ENCODE measurements at places on chromosomes 12 and 14.

DNA sequence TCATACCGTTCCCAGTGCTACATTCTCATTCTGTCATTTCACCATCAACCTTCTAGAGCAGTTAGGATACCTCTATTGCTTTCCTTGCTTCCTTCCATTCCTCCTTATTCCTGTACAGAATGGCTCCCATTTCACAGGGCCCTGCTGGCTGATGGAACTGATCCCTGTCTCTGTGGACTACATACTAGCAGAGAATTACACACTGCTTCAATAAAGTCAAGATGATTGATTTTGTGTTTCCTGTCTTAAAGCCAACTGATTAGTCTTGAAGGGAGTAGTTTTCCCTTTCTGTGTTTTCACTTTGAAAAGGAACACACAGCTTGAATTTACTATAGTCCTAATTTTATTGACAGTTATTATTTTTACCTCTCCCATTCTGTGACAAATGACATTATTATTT lies 130.1 kb downstream of the ST8SIA1 start:
- no peak for DNase-seq

DNA sequence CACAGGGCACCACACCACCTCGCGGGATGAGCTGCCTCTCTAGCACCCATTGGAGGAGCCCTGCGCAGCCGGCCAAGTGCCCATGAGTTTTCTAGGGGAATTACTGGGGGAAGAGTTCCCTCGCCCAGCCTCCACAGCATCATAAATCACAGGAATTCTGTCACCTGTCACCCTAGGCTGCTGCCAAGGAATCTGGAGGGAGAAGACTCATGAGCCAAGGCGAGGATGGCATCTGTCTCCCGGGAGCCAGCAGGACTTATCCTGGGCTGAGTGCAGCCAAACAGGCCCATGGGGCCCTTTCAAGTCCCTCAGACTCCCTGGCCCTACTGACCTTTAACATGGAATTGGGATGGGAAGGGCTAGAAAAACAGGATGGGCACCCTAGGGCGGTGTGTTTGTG lies 7.8 kb upstream of the OTUB2 start:
- DNase-seq = no peak

- peak; percentile 75 for DNase-seq
These were observed 37.1 kb upstream of the FOXJ2 start for GRCh38 chr12:7995266-7995963.

DNA sequence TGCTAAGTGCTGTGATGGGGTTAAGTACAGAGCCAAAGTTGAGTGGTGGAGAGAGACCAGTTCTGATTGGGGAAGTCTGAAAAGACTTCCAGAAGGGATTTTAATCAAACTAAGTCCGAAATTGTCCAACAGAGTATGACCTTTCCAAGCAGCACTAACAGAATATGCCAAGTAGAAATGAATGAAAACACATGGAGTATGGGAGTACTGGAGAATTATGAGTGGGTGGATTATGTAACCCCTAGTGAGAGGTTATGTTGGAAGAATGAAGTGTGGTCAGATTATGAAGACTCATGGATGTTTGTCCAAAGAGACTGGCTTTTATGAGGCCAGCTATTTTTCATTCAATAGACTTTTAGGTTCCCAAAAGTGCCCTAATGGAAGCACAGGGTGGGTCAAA lies 94.0 kb upstream of the PLEKHA5 start:
- no peak for DNase-seq

DNA sequence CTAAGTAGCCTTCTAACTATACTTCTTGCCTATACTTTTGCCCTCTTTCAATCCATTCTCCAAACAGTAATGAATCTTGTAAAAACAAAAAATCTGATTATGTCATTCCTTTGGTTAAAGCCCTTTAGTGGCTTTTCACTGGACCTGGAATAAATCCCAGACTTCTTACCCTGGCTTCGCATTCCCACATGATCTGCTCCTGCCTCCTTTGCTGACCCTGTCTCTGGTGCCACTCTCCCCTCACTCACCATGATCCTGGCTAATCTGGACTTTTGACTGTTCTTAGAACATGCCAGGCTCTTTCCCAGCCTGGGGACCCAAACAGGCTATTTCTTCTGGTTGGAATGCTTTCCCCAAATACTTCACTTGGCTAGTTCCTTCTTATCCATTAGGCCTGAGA lies 7.9 kb downstream of the MIA2 start:
- no peak for DNase-seq

DNA sequence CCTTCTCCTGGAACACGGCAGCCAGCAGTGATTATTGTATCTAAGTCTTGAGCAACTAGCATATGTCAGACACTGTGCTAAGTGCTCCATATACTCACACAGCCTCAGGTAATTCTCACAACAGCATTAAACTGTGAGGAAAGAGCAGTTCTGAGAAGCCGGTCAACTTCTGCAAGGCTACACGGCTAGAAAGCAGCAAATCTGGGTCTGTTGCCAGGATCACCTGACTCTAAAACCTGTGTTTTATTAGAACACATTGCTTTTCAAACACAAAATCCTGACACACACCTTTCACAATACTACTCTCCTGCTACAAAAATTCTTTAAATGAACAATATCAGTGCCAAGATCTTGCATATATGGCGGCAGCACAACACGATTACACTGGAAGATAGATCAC lies 49.8 kb upstream of the CRACR2A start:
- no peak for DNase-seq

DNA sequence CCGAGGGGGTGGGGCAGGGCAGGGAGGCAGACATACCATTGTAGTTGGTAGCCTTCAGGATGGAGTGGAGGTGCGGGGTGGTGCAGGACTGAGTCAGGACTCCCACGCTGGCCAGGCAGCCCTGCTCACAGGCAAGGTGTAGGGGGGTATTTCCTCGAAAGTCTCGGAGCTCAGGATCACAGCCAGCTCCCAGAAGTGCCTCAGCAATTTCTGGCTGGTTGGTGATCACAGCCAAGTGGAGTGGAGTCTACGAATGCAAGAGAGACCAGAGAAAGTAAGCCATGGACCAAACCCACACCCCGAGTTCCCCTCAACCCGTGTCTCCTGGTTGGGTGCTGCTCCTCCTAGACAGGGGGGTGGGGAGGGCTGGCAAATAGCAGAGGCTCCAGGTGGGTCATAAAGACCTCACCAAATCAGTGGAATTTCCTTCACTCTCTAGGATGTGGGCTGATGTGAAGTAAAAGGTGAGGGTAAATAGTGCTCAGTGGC lies 1.4 kb downstream of the NFKBIA start:
- DNase-seq = peak; percentile 53

DNA sequence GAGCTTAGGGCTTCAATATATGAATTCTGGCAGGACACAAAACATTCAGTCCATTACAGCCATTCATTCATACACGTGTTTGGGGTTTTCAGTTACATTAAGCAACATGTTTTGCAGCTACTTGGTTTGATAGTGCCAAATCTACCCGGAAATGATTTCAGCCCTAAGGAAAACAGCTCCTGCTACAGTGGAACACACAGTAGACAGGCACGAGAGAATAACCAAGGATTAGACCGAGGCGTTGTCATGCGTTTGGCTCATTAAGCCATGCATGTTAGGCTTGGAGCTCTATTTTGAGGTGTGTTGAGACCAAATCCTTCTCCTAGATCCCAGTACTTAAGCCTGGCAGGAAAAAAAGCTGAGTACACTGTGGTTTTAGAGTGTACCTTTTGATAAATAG lies 177.4 kb downstream of the PRKCH start:
- DNase-seq = no peak

GRCh38 chr12:212415-212714 lies 1.6 kb downstream of the SLC6A12 start:
- DNase-seq = no peak

GRCh38 chr12:94829552-94829951 lies 173.9 kb downstream of the NDUFA12 start:
- DNase-seq = no peak

DNA sequence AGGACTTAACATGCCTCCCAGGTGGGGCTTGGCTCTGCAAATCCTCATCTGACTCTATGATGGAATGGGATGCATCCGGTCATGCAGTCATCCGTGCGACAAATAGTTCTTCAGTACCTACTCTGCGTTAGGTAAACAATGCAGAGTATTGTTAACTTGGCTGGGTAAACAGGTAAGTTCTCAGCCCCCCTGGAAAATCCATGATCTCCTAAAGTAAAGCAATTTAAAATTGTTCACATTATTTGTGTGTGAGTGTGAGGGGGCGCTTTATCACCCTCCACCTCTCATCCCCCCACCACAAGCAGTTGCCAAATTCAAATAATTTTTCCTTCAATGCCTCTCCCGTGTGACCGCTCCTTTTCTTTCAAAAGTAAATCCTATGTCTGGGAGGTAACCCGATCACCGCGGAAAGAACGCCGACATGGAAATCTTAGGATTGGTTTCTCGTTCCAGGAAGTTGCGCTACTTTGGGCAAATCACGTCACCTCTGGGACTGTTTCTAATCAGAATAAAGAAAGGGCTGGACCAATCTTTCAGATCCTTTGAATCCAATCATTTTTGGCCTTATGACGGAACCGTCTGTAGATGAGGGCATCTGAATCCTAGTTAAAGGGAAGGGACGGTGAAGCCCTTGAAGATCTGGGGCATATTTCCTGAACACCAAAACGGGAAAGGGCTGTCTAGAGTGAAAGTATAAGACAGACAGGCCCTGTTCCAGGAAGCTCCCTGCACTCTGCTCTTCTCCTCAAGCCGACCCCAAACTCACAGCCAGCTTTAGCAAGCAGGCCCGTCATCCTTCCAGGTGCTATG lies 44.0 kb upstream of the SINHCAF start:
- DNase-seq = no peak

DNA sequence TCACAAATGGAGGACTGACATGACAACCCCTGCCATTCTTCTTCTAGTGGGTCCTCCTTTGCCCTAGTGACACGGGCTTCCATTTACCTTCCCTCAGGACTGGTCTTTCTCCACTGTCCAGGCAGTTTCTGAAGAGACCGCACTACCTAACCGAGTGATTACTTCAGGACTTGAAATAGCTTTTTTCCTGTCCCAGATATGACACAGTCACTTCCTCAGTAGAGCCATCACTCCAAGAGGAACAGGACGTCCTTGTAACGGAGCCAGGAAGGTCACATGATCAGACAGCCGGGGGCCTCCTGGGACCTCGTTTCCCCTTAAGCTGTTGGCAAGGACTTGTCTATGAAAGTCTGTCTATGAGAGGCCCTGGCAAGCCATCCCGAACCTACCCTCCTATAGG lies 62.3 kb downstream of the FOS start:
- DNase-seq = no peak

- peak; percentile 25 for DNase-seq
These were observed 507 bp downstream of the AHSA1 start for GRCh38 chr14:77458249-77458950.

DNA sequence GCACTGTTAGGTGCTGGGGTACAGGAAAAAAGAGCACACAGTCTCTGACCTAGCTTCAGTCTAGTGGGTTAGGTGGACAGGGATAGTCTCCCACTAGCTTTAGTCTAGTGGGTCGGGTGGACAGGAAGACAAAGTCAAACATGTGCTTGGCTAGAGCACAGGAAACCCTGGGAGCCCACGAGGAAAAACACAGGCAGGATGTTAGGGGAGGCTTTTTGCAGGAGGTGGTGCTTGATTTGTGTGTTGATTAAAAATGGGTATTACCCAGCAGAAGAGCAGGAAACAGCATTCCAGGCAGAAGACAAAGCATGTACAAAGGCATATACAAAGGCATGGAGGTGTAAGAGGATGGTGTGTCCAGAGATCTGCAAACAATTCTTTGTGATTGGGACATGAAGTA lies 23.3 kb downstream of the SLC38A2 start:
- no peak for DNase-seq

DNA sequence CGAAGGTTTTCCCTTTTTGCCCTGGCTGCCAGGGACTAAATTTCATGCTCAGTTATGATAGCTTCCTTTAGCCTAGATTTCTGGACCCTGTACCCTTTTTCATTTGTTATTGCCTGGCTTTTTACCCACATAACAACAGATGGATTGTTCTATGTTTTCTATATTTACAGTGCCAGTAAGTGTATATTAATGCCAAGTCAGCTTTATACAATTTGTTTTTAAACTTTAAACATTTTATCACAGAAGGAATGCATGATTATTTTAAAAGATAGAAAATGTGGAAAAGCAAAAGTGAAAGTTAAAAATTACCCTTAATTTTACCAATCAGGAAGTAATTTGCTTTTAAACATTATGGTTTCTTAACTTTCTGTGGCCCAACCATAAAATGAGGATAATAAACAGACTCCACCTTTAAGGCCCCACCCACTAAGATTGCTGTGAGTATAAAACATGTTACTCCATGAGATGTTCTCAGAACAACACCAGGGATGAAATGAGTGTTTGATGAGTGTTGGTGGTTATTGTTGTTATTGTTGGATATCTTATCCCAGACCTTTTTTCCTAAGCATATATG lies 496.8 kb downstream of the EGLN3 start:
- DNase-seq = no peak

DNA sequence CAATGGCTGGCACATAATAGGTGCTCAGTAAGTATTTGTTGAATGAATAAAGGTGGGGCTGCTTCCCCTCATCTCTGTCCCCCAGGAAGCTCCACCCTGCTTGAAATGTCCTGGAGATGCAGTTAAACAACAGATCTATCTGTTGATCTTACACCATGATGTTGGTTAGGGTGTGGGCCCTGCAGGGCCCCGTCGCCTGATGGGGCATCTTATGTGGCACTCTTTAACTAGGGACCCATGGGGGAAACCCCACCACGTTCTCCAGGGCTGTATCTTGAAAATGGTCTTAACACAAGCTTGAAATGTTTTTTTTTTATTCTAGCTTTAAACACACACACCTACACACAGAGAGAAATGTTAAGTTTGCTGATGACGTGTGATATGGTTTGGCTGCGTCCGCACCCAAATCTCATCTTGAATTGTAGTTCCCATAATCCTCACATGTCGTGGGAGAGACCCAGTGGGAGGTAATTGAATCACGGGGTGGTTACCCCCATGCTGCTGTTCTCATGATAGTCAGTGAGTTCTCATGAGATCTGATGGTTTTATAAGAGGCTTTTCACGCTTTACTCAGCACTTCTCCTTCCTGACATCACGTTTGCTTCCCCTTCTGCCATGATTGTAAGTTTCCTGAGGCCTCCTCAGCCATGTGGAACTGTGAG lies 741.7 kb downstream of the VRK1 start:
- no peak for DNase-seq

GRCh38 chr12:30166006-30166795 lies 382.5 kb upstream of the TMTC1 start:
- DNase-seq = no peak

DNA sequence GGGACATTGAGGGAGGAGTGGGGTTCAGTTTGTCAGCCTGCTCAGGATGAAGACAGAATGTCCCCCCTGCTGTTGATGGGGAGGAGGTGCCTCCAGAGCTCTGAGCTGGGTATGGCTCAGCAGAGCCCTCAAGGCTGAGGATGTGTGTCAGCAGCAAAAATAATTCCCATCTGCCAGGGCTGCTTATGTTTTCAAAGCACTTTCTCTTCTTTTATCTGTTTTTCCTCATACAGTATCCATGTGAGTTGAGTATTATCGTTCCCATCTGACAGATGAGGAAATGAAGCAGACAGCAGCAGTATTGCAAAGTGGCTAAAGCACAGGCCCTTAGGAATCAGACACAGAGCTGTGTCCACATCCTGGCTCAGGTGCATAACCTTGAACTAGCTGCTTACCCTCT lies 94.1 kb downstream of the SLC8A3 start:
- no peak for DNase-seq

All from stimulated activated CD4-positive, alpha-beta T cell treated with anti-CD3 and anti-CD28 coated beads, Interleukin-12 subunit alpha, Interleukin-12 subunit beta, amount 100 ng/mL, for 4 hours (primary cell).